ENCODE measurements at places on chromosomes 6 and 20.

- DNase-seq = peak; percentile 76
Observed at GRCh38 chr6:37624606-37625574, 72.8 kb downstream of the MDGA1 start.

- no peak for DNase-seq
Observed at GRCh38 chr6:15985379-15985959, 143.4 kb upstream of the MYLIP start.

- DNase-seq = no peak
Observed at GRCh38 chr6:14499841-14500240, 382.3 kb downstream of the CD83 start.

GRCh38 chr6:57173886-57174510 is 1.9 kb downstream of the BAG2 start:
- DNase-seq = no peak

GRCh38 chr6:139149383-139149782 is 14.5 kb downstream of the HECA start:
- DNase-seq = no peak

DNA sequence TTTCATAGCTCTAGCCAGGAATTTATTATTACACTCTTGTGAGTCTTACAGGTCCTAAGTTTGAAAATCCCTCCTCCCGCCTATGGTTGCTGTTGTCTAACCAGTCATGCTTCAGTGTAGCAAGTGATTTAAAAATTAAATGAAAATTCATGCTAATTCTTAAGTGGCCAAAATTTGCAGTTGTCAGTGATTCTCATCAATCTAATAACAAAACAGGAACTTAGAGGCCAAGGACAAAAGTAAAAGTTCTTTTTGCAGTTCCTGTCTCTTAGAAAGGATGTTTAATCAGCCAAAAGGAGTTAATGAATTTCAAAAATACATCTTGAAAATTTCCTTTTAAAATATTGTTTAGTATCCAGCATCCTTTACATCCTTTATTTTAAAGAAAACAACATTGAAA is 36.3 kb downstream of the VTA1 start:
- DNase-seq = no peak

GRCh38 chr20:10022625-10023024 is 12.2 kb upstream of the ANKEF1 start:
- DNase-seq = no peak

- DNase-seq = no peak
Observed at GRCh38 chr20:61030130-61030529, 221.9 kb upstream of the CDH4 start.

GRCh38 chr20:53606364-53606985 is 12.8 kb upstream of the ZNF217 start:
- DNase-seq = peak; percentile 36

- DNase-seq = no peak
Observed at GRCh38 chr6:31130751-31131150, 8.1 kb downstream of the PSORS1C2 start.

- no peak for DNase-seq
Observed at GRCh38 chr6:100461278-100461916, 3.3 kb downstream of the SIM1 start.

DNA sequence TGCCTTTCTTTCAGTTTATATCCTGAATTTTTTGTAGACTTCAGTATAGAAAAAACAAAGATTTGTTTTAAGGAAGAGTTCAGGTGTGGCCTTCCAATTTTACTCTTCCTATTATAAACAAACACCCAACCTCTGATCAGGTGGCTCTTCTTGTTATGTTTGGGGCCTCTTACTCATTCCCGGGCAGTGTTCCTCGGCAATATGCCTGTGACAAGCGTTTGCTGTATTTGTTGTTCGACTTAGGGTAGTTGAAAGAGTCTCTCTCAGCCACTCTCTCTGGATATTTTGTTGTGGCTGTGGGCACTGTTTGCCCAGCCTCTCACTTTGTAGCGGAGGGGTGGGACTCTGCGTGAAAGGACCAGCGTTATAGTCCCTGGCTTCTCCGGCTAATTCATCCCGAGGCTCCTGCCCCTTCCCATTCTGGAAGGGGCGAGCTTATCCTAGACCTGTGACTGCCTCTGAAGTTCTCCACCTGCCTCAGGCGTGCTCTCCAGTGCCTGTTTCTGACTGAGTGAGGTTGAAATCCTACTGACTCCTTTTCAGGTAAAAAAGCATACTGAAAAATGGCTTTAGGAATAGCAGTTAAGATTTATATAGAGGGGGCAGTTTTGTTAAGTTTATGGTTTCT is 97.4 kb downstream of the PLCB4 start:
- DNase-seq = no peak

DNA sequence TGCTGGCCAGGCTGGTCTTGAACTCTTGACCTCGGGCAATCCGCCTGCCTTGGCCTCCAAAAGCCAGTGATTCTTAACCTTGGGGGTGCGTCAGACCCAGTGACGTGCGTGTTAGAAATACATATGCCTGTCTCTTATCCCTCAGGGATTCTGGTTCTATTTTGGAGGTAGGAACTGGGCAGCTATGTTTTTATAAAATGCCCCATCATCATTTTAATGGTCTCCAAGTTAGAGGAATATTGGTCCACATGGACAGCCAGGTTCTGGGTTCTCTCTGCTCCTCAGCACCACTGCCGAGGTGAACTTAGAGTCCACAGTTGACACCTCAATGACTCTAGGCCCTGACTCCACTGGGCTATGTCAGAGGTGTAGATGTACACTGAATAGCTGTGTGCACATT is 352.7 kb downstream of the SMOC2 start:
- DNase-seq = no peak

DNA sequence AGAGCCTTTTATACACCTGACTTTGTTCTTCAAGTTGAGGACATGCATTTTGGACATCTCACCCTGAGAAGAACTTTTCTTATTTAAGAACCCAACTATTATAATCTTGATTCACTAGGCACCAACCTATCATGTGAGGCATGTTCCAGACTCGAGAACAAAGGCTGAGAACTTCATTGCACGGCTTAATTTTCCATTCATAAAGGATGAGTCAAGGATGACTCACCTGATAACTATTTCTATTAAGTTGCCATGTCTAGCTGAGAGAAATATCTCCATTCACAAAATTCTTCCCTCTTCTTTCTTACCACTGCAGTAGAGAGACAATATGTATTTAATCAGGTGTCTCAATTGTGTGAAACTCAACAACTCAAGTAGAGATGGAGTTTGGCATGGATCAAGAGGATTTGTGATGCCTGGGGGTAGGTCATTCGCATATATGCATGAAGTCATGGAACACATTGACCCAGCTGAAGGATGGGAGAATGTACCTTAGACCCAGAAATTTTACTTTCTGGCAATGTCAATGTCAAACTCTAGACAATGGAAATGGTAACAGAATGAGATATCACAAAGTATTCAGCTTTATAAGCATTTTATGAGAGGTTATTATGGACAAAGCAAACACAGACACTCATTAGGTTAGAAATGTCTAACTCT is 208.7 kb upstream of the PRND start:
- no peak for DNase-seq

GRCh38 chr6:64293298-64293697 is 657.7 kb downstream of the PHF3 start:
- no peak for DNase-seq

DNA sequence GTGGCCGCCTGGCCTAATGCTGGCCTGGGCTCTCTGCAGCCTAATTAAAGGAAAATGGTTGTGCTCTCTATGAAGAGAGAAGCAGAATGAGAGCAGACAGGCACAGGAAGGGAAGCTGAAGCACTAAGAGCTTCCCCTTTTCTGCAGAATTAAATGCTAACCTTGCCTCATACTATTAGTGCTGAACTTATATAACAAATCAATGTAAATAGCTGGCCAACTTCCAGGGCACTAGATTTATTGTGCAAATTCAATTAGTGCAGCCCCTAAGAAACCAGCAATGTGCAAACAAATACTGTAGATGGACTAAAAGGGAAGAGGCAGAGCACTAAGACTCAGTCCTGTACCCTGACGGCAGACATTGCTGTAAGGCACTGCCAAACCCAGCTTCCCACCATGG is 36.1 kb upstream of the INSM1 start:
- no peak for DNase-seq

- DNase-seq = no peak
Observed at GRCh38 chr6:49264496-49264895, 198.6 kb downstream of the MMUT start.

- no peak for DNase-seq
Observed at GRCh38 chr6:21455071-21455470, 138.5 kb upstream of the SOX4 start.

GRCh38 chr20:63454731-63455567 is 17.5 kb downstream of the KCNQ2 start:
- DNase-seq = no peak

DNA sequence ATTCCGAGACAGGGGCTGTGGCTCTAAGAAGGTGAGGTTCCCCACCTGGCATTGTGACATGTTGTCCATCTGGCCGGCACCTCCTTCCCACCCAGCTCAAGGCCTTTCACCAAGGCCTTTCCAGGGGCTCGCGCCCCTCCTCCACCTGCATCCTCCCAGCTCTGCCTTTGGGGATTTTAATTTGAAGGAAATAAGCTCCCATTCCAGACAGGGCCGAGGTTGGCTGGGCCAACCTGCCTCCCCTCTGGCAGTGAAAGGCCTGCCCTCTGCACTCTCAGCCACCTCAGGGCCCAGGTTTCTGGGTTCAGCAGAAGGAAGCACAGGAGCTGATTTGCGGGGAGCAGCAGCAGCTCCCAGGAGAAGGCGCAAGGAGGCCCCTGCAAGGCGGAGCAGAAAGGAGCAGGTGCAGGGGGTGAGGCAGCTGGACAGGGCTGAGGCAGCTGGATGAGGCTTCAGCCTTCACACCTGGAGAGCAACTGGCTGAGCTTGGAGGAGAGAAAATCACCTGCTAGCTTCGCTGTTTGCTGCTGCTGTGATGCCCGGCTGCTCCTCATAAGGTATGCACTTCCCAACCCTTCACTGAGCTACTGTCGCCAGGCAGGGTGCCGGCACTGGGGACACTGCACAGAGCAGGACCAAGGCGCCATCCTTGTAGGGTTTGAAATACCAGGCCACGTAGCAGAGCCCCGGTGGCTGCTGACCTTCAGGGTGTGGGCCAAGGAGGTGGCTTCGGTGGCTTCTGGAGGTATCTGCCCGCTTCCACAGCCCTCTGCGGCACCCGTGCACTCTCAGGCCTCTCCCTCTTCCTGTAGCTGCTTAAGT is 147.0 kb downstream of the SYNDIG1 start:
- no peak for DNase-seq

DNA sequence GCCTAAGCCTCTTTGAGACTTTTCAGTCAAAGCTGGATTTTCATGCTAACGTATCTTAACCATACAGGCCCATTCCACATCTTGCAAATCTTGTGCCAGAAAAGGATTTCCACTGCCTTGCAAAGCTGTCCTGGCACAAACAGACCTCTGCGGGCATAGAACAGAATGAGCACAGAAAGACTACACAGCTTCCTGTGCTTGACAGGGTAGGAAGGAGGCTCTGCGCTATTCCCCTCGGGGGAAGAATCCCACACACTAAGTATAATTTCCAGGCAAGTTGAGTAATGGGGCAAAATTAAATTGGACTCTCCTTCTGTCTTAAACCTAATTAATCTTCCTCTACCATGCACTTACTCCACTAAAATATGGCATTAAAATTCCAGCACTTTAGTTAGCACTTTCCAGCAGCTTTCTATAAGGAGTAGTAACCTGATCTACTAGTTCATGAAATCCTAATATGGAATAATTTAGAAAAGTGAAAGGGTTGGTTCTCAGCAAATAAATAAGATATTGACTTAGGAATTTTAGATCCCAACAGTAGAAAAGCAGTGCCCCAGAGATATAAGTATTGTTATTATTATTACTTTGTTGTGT is 532.1 kb upstream of the JAG1 start:
- DNase-seq = no peak

DNA sequence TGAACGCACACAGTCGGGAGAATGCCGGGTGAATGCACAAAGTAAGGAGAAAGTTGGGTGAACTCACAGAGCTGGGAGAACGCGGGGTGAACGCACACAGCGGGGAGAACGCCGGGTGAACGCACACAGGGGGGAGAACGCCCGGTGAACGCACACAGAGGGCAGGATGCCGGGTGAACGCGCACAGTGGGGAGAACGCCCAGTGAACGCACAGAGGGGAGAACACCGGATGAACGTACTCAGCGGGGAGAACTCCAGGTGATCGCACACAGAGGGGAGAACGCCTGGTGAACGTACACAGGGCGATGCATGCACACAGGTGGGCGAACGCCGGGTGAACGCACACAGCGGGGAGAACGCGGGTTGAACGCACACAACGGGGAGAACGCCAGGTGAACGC is 57.4 kb downstream of the RNASET2 start:
- no peak for DNase-seq

GRCh38 chr6:123343836-123344235 is 292.9 kb downstream of the TRDN start:
- DNase-seq = no peak

DNA sequence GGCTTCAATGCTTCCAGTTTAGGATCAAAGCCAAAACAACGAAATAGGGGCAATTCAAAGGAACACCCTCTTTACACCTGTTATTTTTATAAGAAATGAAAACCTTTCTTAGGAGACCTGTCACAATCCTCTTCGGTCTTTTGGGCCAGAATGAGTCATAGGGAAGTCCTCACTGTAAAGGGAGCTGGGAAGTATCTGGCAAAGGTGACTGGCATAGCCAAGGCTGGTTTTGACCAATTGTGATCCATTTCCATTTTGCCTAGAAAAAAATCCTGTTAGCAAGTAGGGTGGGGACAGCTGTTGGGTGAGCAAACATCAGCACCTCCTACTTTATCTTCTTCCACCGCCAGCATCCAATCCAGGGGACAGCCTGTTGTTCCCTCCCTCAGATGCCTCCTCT is 343.2 kb upstream of the SULF2 start:
- no peak for DNase-seq

DNA sequence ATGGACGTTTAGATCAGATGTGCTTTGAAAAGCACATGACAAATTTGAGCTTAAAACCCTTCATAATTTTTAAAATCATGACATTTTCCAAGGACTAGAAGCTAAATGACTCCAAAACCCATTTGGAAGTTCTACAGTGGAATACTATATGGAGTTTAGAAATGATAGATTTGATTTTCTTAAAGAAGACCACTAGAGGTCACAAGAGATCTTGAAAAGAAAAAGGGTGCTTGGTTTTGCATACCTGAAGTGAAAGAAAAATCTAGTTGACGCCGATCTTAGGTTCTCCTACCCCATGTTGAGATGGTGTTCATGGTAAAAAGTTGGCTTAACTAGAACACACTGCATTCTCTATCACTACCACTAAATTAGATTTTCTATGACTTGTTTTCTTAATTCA is 31.5 kb downstream of the CFAP61 start:
- DNase-seq = no peak

DNA sequence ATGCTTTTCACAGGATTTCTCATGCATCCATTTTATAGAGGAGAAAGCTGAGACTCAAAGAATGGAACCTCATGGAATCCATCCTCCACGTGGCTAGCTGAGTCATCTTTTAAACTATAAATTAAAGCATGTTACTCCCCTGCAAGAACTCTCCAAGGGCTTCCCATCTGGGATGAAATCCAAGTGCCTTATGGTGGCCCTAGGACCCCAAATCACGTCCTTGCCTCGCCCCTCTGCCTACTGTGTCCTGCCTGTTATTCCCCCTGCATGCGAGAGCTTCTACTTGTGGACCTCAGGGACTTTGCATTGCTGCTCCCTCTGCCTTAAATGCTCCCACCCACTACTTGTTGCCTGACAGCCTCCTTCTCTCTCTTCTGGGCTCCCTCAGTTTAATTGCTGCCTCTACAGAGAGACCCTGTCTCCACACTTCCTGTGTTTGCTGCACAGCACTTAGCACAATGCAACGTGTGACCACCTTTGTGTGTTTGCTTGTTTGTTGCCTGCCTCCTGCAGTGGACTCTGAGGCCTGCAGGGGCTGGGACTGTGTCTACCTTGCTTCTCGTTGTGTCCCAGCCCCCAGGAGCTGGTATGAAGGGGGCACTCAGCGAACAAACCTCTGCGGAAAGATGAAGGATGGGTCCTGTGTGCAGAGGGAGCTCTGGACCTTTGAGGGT is 39.4 kb downstream of the TOX2 start:
- no peak for DNase-seq

All from right lobe of liver (tissue), 6 donors.